ENCODE measurements at places on chromosomes 6 and 20. TPM values are rescaled to one million over a fixed set of nuclear protein-coding genes. Genes with fewer than 3 reads are reported as not detected.

The BPIFB2 gene
- 1.9 TPM for total RNA-seq

The CAP2 gene
- total RNA-seq, result 1.2 TPM

The RIMS4 gene
- total RNA-seq, result not detected

The KHDC1 gene
- 0.25 TPM for total RNA-seq

The ARFGAP1 gene
- total RNA-seq, result 18.3 TPM

The ENPP3 gene
- total RNA-seq, result 0.75 TPM

The GNRH2 gene
- total RNA-seq, result not detected

The OPN5 gene
- not detected for total RNA-seq

The RBM12 gene
- 20.0 TPM for total RNA-seq

The HSPA12B gene
- total RNA-seq, result 0.98 TPM

The PPP1R16B gene
- 0.84 TPM for total RNA-seq

The DAAM2 gene
- 4.9 TPM for total RNA-seq

The SLC22A3 gene
- total RNA-seq, result 7.6 TPM

The RALGAPA2 gene
- 89.9 TPM for total RNA-seq

The ENPP4 gene
- total RNA-seq, result 5.8 TPM

The RTF2 gene
- 31.0 TPM for total RNA-seq

The TRIM31 gene
- total RNA-seq, result 0.79 TPM

The PPIL6 gene
- 0.51 TPM for total RNA-seq

The COL10A1 gene
- total RNA-seq, result not detected

The FITM2 gene
- 3.3 TPM for total RNA-seq

The CCN6 gene
- total RNA-seq, result not detected

The C20orf202 gene
- total RNA-seq, result 0.14 TPM

The PRSS35 gene
- total RNA-seq, result 3.3 TPM

The RALGAPB gene
- 14.4 TPM for total RNA-seq

The FAM50B gene
- total RNA-seq, result 8.8 TPM

The METTL24 gene
- total RNA-seq, result 2.0 TPM

The CCDC170 gene
- 0.59 TPM for total RNA-seq

The SYCP2L gene
- 0.33 TPM for total RNA-seq

The PHACTR3 gene
- total RNA-seq, result 0.14 TPM

The DZANK1 gene
- total RNA-seq, result 0.84 TPM

The FAM210B gene
- total RNA-seq, result 139 TPM

The FAM217A gene
- total RNA-seq, result not detected
